CD4-positive, alpha-beta T cell treated with Interleukin-1 beta for 1 hour (primary cell): ENCODE measurements at places on chromosomes 5 and 9.

DNA sequence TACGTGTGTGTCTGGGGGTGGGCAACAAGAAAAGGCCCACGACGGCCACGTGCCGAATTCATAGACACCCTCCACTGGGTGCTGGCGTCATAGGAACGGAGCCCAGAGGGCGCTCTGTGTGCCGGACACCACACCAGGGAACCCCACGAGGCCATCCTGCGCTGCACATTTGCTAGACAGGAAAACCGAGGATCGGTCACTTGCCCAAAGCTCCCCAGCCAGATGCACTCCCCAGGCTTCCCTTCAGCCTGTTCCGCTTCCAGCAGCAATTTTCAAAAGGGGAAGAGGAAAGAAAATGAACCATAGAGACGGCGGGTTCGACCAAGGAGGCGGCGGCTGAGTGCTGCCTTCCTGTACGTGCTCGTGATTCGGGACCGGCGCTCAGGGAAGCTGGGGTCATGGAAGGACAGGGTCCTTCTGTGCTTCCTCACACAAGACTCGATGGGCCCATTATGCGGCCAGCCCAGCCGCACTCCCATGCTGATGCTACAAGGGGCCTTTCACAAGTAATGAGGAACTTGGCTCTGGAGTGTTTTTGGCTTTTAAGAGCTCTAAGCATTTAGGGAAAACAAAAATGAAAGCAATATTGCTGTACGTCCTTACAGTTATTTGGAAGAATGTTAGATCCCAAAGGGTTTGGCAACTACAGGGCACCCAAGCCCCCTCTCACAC lies 124.6 kb upstream of the SARDH start:
- peak; percentile 5 for DNase-seq

DNA sequence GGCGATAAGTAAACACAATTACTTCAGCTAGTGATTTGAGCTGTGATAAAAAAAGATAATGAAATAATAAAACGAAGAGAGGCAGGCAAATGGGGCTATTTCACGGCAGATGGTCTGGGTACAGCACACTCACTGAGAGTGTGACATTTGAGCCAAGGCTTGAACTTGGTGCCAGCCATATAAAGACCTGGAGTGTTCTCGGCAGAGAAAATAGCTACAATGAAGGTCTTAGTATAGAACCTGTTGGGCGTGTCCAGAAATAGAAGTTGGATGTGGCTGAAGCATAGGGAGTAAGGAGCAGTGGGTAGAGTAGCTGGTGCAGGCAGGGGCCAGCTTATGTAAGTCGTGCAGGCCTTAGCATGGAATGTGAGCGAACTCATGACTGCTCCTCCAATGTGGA lies 660.3 kb upstream of the WWC1 start:
- DNase-seq, result no peak

GRCh38 chr9:133597316-133597957 lies 11.8 kb downstream of the FAM163B start:
- DNase-seq, result no peak

DNA sequence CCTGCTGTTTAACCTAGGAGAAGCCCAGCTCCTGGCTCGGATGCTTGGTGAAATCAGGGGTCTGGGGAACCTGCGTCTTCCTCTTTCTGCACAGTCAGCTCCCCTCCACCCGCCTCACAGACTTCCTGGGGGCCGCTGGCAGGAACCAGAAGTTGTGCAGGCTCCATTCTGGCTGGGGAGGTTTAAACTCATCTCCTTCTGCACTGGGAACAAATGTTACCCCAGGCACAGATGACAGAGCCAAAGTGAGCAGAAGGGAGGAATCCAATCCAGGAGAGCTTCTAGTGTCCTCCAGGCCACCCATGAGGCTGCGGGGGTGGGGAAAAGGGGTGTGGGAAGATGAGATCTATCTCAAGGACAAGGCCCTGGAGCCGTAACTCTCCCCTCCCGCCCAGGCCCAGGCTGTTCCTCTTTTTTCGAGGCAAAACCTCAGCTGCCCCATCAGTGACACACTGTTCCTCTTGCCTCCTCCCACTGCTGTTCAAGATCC lies 31.2 kb downstream of the KCNMB1 start:
- peak; percentile 63 for DNase-seq

DNA sequence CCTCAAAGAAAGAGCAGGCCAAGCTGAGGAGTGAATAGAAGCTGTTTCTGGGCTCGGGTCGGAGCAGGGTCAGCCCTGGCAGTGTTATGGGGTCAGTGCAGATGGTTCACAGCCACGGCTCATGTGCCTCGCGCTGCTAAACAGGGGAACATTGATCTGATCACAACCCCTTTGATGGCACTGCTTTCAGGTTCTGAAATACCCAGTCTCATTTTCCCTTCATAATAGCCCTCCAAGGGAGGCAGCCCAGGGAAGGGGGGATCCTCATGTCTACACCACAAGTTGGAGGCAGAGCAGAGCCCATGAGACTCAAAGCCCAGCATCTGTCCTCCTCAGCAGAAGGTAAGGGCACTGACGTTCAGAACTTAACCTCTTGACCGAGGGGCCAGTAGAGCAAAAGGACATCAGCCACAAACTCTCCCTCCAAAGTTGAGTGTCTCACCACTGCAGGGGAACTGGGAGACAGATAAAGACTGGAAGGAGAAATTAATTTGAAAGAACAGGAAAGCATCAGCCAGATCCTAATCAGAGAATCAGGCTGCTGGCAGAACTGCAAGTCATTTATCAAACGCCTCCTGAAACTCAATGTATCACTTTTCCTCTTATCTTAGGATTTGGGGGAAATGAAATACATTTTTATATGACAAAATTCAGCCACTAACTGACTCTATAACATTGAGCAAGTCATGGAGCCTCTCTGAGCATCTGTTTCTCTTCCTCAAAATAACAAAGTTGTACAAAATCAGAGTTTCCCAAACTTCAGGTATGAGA lies 110.6 kb downstream of the SH3TC2 start:
- DNase-seq, result no peak

DNA sequence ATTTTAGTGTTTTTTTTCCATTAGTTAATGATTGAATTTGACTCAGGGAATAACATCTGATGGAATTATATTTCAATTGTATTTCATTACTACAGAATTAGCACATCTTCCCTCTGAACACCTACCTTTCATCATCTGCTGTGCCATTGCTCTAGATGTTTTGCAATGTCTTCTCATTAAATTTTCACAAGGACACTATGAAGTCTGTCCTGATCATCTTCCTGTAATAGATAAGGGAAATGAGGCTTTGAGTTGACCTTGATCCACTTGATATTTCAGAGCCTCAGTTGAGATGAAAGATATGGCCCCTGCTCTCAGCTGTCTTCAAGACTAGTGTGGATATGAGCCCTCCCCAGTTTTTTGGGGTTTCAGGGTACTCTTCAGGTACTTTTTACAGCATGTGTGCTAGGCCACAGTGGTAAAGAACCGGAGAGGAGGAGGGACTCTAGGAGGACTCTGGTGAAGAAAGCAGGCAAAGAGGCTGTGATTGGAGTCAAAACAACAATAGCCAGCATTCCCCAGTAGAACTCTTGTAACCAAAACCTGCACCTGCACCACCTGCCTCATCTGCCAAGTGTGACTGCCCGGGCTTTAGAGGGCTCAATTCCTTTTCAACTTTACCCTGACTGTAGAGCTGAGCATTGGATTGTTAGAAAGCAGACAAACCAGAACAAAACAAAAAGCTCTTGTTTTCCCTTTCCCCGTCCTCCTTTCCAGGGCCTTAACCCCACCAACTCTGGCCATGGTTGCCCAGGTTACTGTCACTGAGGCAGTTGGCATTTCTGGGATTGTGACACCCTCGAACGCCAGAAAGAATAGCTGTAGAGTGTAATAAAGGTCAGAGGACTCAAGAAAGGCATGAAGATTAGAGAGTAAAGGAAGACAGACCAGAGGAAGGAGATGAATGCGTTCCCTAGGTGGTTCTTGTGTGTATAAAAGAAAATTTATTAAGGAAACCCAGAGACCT lies 56.3 kb downstream of the ERAP1 start:
- no peak for DNase-seq

- DNase-seq, result no peak
Measured at GRCh38 chr9:12933957-12934356, 159.1 kb downstream of the LURAP1L start.

- DNase-seq, result no peak
Measured at GRCh38 chr5:20033881-20034280, 45.9 kb upstream of the CDH18 start.

DNA sequence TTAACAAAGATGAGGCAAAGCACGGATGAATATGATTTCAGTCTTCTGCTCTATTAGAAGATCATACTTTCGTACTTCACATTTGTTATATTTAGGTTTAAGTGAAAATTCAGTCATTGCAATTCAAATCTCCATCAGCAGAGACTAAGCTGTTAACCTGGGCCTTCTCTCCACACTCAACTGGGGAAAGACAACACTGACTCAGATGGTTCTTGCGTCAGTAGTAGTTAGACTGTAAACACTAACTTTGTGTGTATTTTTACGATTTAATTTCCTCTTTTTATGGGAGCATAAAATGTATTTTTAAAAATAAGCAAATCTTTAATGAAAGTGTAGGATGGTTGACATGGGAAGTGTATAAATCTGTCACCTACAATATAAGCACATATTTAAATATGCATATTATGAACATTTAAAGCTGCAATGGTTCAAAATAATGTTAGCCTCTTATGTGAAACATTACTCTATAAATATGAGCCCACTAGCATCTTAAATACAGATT lies 42.7 kb upstream of the ZNF608 start:
- DNase-seq, result no peak

DNA sequence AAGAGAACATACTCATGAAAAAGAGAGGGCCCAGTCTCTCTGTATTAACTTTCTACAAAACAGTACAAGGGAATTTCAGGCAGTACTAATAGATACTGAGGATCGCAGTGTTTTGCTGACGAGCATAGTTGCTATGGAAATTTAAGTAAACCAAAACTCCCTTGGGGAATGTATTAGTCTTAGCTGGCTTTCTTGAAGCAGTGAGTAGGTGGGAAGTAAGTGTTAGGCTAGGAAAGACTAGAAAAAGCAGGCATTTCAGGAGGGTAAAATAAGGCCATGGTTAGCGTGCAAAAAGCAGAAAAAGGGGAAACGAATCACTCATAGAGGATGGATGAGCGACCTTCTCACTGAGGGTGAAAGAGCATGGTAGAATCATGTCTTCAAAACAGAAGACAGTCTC lies 84.3 kb upstream of the ACTBL2 start:
- DNase-seq, result no peak

- DNase-seq, result no peak
Measured at GRCh38 chr9:121801579-121801978, 150.1 kb downstream of the DAB2IP start.

DNA sequence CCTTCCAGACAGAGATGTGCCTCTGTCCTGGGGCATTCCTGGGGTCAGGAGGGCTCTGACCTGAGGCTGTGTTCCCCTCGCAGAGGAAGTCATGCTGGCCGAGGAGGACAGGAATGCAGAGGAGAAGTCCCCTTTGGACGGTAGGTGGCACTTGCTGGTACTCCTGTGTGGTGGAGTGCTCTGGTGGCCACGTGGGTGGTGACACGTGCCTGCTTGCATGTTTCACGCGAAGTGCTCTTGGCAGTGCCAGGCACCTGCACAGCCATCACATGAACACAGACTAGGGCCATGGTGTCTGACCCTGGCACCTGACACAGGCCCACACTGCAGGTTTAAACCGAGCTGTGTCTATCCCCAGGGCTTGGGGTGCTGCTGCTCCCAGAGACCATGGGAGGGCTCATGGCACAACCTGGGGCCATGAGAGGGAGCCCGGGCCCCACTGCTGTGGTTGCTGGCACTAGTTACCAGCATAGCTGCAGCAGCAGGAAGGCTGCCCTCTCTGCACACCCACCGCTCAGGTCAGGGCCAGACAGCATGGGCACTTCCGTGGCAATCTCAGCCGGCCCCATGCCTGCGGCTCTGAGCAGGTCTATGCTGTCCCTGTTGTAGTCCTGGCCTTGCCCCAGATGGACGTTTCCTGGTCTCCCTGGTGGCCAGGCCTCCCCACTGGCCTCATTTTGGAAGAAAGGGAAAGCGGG lies 79.3 kb downstream of the CACNA1B start:
- no peak for DNase-seq

DNA sequence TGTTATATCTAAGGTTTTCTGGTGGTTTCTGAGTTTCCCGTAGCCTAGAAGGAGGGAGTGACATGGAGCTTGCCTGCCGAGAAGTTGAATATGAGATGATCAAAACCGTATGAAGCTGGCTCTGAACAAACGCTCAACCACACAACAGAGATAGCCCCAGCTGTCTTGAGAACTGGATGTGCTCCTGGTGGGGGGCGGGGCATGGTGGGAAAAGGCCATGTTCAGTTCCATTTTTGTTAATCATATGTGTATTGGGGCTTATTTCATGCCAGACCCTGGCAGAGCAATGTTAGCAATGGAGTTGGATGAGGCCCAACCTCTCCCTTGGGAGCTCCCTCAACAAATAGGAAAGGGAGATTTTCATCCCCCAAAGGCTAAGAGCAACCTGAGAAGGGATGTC lies 4.8 kb downstream of the CCL19 start:
- no peak for DNase-seq

DNA sequence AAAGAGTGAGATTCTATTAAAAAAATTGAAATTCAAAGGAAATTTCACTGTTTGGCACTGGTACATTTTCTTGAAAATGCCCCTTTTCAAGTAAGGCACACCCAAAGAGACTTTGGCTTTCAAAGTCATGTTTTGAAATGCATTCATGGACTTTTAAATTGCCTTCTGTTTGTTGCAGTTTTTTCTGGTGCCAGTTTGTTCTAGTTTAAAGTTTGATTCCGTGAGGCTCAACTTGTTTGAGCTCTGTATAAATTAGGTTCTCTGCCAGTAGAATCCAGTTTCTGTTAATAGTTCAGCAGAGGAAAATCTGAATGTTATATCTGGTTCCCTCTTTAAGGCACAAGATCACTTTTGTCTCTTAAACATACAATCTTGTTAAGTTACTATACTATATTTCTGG lies 16.4 kb downstream of the ATP6V0E1 start:
- no peak for DNase-seq

GRCh38 chr9:1198085-1198484 lies 147.9 kb downstream of the DMRT2 start:
- no peak for DNase-seq

GRCh38 chr9:1530696-1531095 lies 480.5 kb downstream of the DMRT2 start:
- no peak for DNase-seq

DNA sequence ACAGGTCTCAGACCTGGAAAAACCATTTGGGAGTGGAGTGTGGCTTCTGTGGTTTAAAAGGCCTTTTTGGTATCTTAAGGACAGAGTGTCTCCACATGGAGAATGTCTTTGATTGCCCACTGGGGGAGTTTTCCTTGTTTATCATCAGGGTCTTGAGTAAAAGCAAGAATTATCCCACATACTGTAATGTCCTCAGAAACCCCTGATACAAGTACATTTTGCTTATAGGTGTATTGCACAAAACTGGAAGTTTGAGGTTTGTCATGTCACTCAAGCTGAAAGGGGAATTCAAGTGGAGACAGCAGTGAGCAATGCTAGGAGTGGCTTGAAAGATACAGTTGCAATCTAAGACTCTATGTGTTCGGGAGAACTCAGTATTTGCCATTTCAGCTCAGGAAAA lies 62.7 kb upstream of the GRAMD2B start:
- no peak for DNase-seq

DNA sequence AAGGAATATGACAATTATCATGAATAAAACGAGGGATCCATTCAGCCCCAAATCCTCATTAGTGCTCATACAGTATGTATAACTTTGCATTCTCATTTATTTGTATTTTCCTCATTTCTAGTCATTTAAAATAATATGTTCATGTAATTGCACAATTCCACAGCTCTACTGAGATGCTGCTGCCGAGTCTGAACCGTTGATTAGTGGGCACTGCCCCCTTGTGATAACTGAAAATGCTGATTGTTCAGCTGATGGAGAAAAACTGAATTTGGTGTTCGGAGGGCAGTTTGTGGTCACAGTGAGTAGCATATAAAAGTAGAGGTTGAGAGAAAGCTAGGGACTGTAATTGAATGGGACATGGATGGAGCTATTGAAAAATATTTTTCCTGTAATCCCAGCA lies 12.2 kb upstream of the GPR151 start:
- DNase-seq, result no peak
